Activated T-helper 17 cell treated with anti-CD3 and anti-CD28 coated beads, Interleukin-2, amount 50 U/mL, for 72 hours (primary cell): ENCODE measurements at places on chromosomes 2 and 18. TPM values are rescaled to one million over a fixed set of nuclear protein-coding genes. Genes with fewer than 3 reads are reported as not detected.
A peak's percentile ranks its signal among the peaks of the same experiment; 100 is the strongest.

DNA sequence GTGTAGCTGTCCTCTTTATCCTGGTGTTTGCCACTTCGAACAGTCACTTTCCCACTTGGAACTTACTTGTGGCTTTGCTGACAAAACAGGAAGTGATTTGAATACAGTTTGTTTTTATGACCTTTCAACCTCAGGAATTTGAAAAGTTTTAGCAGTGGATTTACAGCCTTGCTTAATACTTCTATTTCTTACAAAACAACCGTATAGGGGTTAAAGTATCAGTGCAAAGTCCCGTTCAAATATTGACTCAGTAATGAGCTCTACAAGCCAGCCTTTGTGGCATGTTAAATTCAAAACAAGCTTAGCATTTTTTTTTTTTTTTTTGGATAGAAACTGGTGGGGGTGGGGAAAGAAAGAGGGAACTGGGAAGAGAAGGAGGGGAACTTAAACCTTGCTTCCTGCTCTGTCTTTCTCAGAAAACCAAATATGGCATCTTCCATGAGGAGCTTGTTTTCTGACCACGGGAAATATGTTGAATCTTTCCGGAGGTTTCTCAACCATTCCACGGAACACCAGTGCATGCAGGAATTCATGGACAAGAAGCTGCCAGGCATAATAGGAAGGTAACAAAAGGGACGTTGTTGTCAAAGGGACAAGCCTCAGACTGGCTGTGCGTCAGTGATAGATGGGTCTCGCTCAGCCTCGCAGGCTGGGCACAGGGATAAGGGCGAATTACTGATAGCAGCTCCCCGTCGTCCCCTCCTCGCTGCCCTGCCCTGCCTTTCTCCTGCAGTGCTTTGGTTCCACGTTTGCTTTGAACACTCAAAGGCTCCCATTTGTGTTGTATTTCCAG lies at the start of gene HNMT:
Gene HNMT (plus strand): TSS at position 408 of the 793 bp plus-strand sequence. CDS start 19 bp downstream, at position 427.
- ATAC-seq, result no peak

DNA sequence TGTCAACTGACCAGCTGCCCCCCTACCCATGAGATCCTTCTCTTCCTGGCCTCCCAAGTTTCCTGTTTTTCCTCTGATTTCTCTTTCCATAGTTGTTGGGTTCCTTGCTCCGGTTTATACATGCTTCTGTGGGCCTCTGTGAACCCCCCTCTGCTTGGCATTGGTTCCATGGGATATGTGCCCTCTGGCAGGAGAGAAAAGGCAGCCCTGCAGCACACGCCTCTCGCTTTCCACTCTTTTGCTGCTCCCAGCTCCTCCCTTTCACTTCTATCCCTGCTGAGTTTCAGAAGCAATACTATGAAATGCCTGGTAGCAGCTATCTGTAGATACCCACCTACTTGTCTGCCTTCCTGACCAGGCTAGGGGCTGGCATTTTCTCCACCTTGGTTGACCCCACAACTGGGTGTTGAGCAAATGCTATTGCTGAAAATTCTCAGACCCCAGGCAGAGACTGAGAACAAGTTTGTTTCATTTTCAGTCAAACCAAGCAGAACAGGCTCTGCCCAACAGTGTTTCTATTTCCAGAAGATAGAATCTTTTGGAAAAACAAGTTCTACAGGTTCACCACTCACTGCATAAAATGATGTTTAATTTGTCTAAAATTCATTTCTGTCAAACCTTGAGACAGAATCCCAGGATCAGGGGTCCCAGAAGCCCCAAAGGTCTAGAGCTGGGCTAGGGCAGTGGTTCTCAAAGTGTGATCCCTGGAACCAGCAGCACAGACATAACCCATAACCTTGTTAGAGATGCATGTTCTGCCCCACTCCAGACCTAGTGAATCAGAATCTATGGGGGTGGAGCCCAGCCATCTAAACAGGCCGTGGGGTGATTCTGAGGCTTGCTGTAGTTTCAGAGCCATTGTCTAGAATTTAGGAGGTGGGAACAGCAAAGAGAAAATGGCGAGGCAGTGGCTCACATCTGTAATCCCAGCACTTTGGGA lies 13.4 kb downstream of the CAPG start:
- ATAC-seq, result peak; percentile 46

DNA sequence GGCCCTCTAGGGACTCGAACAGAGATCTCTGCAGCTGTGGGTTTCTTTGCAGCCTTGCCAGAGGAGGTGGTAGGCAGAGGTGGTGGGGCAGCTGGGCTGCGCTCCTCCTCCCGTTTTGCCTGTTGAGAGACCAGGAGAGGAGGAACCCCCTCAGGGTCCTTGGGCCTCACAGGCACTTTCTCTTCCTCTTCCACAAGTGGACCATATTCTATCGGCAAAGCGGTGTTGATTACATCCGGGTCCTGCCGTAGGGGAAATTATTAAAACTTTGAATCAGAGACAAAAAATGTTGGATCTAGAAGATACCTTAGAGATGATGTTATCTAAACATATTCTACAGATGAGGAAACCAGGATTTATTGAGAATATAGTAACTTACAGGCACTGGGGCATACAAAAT lies 78.5 kb downstream of the CLIP4 start:
- no peak for ATAC-seq

DNA sequence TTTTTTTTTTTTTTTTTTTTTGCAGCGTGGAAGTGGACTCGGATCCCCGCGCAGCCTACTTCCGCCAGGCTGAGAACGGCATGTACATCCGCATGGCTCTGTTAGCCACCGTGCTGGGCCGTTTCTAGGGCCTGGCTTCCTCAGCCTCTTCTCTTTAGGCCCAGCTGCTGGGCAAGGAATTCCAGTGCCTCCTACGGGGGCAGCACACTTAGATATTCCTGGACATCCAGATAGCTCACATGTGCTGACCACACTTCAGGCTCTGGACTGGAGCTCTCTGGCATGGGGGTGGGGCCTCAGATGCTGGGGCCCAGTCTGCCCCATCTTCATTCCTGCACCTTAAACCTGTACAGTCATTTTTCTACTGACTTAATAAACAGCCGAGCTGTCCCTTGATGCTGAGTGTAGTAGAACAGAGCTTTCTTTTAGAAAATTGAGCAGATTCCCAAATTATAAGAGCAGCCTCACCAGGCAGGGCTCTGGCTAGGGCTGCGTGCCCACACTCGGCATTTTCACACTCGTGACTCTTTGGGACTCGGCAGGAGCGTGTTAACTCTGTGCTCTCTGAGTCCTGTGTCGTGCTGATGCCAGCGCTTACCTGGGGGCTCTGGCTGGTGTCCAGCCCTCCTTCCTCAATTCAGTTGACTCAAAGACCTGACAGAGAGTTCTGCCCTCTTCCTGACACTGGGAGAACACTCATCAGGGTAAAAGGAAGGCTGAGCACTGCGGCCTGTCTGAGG lies 19.3 kb downstream of the SLC30A3 start:
- no peak for ATAC-seq

GRCh38 chr2:211085056-211085680 lies 528.8 kb downstream of the CPS1 start:
- no peak for ATAC-seq

DNA sequence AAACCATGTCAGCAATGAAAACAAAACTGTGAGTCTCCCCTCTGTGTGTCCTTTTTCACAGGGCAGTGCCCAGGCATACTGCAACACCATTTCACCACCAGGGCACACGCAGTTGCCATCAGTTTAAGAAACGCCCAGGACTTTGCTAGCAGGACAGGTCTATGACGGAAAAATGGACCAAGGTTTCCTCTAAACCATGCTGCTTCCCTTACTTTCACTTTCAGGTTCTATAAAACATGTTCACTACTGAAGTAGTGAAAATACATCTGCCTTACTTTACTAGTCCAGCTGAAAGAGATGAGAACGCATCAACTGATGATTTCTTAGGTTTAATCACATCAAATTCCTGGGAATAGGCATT lies 110.5 kb downstream of the TCF4 start:
- peak; percentile 66 for ATAC-seq

- ATAC-seq, result no peak
Observed at GRCh38 chr2:30293303-30293921, 62.1 kb downstream of the LBH start.

The LIMS3 gene
- 0.65 TPM for total RNA-seq

DNA sequence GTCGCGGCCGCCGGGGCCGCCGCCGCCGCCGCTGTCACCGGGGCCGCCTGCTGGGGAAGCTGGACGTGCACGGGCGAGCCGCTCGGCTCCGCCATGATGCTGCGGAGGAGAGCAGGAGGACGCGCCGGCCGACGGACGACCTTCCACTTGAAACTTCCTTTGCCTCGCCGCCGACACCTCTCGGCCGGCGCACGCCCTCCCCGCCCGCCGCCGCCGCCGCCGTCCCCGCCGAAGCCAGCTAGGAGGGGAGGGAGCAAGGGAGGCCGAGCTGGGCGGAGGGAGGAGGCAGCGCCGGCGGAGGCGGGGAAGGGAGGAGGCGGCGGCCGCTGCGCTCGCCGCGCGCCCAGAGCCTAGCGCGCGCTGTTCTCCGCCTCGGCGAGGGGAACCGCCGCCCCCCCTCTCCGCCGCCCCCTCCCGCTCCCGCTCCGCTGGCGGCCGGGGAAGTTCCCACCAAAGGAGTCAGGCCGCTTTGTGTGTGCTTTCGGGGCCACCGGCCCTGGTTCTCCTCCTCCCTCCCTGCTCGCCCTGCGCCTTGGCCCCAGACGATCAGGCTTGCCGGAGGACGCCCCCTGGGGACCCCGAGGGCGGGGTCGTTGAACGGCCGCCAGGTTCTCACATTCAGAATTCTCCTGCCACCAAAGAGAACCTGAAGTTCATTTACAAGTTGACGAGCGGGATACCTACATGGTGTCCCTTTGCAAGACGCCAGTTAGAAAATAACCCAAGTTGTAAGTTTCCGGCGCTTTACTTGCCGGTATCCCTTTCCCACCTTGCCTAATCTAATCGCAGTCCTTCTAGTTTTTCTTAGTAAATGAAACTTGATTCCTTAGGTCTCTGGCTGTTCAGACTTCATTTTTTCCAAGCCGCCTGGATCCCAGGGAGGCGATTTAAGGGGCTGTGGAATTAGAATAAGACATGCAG lies at the start of gene STK39:
Gene STK39 (minus strand): TSS at position 255 of the 921 bp plus-strand sequence. CDS start 160 bp downstream, at position 95.
- ATAC-seq, result peak; percentile 66

The REG3A gene
- total RNA-seq, result not detected

DNA sequence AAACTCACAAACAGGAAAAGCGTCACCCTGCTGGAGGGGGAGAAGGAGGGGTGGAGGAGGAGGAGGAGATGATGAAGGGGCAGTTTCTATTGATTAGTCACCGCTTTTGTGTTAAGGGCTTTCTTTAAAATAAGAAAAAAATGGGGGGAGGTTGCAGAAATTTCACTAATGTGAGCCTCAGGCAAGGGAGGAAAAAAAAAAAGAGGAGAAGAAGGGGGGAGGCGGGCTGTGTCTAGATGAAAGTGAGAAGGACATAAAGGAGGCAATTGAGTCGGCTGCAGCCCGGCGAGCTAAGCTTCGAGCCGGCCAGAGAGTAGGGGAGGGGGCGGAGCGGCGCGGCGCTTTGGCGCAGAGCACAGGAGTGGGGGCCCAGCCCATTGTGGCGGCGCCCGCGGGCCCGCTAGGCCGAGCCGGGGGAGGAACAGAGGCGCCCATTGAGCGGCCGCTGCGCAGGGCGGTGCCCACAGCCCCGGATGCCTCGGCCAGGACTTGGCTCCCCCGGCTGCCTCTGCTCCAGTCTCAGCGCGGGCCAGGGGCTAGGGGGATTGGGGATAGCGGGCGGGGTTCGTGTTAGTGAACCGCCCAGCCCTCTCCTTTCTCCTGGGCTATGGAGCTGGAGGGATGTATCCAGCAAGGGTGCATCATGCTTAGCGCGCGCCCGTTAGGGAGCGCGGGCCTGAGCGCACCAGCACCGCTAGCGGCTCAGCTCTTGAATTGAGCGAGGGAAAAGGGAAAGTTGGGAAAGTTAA lies 7.9 kb downstream of the PAX3 start:
- no peak for ATAC-seq

DNA sequence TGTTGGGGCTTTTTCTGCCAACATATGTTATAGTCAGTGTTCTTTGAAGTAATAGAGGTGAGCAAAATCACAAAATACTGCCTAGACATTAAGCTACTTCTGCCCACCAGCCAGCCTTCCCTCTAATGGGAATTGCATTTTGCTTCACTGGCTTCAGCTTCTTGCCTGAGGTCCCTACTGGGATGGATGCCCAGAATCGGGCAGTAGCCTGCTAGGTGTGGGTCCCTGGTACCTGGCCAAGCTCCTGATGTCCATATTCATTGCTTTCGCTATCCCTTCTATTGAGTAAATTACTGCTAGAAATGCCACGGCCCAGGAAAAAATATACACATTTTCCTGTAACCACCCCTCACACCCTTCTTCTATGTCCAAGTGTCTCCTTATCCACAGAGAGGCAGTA lies 27.0 kb downstream of the CRYGD start:
- no peak for ATAC-seq

DNA sequence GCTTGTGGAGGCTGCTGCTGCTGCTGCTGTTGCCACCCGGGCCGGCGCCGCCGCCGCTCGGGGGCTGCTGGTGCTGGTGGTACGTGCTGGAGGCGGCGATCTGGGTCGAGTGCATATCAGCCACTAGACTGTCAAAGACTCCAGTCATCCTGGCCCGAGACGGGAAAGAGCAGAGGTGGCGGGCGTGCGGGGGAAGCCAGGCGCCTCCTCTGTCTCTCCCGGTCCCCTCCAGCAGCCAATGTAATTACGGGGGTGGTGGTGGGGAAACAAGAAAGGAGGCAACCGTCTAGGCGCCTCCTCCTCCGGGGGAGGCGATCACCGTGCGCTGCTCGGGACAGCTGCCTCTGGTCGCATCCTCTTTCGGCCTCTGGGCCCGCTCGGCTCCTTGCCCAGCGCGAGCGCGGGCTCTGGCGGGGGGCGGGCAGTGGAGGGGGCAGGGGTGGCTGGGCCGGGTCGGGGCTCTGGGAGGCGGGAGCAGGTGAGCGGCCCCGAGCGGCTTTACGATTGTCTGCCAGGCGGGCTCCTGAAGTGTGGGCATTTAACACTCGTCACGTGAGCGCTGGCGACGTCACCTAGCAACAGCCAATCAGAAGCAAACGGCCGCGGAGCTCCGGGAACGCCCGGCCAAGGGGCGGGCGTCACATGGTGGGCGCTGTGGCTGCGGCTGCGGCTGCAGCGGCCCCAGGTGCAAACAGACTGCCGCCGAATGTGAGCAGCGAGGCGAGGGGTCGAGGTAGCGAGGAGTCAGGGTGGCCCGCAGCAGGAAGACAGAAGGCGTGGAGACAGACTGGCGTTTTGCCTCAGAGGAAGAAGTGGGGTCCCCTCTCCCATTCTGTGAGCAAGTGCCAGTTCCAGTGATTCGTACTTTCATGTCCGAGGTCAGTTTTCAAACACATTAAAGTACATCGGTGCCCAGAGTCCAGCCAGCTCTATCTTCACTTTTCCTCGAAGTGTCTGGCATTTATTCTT lies at the start of gene DLX2:
Gene DLX2 (minus strand): TSS at position 510 of the 969 bp plus-strand sequence. CDS start 362 bp downstream, at position 148.
- peak; percentile 59 for ATAC-seq

- ATAC-seq, result no peak
Observed at GRCh38 chr18:33562741-33563140, 15.3 kb upstream of the ASXL3 start.

DNA sequence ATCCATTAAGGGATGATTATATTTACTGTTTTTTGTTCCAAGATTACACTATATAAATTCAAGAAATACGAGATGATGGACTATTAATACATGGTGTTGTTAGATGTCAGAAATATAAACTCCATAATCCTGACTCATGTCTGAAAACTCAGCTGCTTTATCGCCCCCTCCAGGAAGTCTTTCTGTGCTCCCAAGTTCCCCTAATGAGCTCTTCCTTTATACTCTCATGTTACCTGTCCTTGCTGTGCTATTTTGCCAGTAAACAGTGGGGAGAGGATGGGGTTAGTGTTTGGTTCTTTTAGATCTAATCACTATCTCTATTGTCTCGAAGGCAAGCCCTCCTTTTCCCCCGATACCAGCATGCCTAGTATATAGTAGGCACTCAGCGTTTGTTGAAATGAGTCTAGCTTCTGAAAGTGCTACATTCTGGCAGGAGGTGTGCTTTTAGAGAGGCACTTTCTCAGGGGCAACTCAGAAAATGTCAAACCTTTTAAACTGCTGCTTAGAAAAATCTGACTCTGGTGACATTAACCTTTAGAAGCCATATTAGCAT lies 21.4 kb upstream of the BARD1 start:
- no peak for ATAC-seq

The ZSWIM2 gene
- total RNA-seq, result not detected
